H1 (cell line): ENCODE measurements at places on chromosomes 4 and X.

GRCh38 chr4:153439831-153440230, 26.3 kb upstream of the TMEM131L start:
- DNase-seq: no peak

GRCh38 chr4:75658876-75659275, 14.3 kb downstream of the G3BP2 start:
- no peak for DNase-seq

DNA sequence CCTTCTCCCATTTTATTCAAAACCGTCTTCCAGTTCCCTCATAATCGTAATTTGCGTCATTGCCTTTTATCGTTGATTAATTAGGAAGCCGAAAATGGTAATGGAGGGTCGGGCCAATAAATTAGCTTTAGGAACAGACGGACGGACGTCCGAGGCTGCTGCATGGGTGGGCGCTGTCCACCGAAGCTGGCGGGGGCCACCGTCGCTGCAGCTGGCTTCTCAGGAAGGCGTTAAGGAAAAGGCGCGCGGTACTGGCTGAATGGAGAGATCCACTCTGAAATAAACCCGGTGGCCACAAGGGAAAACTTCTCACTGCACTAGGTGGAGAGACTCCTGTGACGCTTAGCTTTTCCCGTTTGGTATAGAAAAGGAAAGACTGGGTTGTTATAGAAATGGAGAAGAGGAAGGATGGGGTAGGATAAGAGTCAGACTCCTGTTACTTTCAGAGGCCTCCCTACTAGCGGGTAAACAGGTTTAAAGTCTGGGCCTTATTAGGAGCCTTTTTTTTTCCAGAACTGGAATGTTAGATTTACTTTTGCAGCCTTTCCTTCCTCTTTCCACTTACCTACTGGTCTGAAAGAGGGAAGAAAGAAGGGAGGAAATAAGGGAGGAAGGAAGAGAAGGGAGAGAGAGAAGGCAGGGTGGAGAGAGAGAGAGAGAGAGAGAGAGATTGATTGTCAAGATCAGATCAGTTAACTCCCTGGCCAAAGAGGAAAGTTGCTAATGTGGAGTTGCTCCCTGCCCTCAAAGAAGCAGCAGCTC, 11.3 kb upstream of the PRDM8 start:
- DNase-seq: no peak

- no peak for DNase-seq
These were observed 4.6 kb downstream of the BDH2 start for GRCh38 chr4:103095080-103095479.

- DNase-seq: no peak
These were observed 370.4 kb downstream of the INPP4B start for GRCh38 chr4:142475663-142476062.

DNA sequence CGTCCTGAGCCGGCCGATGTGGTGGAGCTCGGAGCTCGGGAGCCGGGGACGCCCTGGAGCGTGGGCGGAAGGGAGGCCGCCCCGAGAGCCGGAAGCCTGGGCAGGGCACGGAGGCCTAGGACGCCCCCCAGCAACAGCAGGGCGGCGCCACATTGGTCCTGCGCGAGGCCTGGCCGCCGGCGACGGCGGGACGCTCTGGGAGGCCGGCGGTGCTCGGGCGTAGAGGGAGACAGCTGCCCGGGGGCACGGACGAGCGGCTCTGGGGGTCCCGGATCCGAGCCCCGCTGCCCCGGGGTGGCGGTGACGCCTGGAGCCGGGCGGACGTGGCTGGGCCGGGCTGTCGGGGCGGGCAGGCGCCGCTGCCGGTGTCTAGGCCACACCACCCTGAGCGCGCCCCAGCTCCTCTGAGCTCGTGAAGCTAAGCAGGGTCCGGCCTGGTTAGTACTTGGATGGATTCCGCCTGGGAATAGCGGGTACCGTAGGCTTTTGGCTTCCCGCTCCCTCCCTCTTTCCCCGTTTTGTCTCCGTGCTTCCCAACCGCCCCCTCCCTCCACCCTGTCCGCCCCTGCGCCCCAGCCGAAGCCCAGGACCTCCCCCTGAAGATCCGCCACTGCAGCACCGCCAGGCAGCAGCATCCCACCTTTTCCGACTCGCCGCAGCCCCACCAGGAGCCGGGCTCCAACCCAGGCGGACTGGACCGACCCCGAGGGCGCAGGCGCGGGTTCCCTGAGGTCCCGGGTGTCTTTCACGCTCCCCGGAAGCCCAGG, 12.1 kb downstream of the FRG2 start:
- no peak for DNase-seq

DNA sequence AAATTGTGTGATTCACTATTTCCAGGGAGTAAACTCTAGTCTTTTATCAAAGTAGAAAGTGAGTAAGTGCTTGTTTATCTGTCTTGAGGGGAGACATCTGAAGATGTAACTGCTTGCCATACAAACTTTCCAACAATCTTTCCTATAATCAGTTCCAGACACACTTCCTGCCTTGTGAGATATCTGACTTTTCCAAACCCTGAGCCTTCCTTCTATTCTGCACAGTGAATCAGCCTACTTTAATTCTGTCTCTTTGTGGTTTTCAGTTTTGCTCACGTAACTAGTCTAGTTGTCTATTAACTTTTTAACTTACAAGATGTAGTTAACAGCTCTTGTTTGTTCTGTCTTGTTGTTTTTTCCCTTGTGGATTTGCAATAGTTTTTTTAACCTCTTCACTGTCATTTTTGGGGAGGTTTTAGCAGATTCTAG, 947.8 kb downstream of the C4orf33 start:
- DNase-seq: no peak

GRCh38 chr4:176883681-176884418, 91.1 kb upstream of the VEGFC start:
- no peak for DNase-seq

- no peak for DNase-seq
These were observed 909.0 kb downstream of the CENPC start for GRCh38 chr4:66636349-66636748.

DNA sequence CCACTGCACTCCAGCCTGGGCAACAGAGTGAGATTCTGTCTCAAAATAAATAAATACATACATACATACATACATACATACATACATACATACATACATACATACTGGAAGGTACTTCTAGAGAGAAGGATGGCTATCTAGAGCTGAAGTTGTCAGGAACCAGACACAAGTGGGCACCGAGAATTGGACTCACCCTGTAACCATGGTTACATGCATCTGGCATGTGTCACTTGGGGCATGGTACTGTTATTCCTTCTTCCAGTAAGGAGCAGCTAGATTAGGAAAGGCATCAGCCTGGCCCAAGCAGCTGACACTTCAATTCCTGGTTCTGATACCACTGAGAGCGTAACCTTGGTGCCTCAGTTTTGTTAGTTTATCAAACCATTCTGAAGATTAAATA, 127.1 kb downstream of the SH3KBP1 start:
- no peak for DNase-seq

- no peak for DNase-seq
These were observed 307.9 kb downstream of the C4orf33 start for GRCh38 chr4:129403848-129404247.
